Progenitor cell of endocrine pancreas (in vitro differentiated cells): ENCODE measurements at places on chromosomes 7 and 10.

DNA sequence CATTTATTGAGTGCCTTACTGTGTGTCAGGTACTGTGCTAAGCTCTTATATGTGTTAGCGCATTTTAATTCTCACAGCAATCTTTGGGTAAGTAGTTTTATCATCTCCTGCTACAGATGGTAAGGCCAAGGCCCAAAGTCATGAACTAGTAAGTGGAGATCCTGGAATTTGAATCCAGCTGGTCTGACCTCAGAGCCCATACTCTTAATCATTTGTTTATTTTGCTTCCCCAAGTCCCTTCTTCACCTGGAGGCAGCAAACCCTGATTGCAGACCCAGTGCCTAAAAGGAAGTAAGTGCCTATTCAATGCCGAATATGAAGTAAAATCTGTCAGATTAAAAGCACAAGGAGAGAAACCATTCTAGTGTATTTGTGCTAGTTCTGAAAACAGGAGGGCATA, 182.9 kb upstream of the TCF7L2 start:
- peaks cover 13% of the 10 kb centered on the region for H3K36me3 ChIP-seq
- H3K27ac ChIP-seq = no peak overlapping the region
- H3K4me1 ChIP-seq = peaks cover 15% of the 10 kb centered on the region
- DNase-seq = no peak
- no peak overlapping the region for H3K4me3 ChIP-seq

DNA sequence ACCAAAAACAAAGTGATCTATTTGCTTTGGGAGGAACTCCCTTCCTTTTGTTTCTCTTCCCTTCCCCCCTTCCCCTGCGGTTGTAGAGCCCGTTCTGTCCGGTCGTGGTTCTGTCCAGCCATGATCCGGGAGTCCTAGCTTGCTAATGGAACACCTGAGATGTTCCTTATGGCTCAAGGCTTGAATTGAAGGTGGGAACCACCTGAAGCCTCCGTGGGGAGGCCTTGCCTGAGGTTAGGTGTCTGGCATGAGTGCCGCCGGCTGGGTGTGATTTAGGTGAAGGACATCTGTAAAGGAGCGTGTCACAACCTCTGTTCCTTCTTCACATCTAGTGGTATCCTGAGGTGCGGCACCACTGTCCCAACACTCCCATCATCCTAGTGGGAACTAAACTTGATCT, 46.2 kb downstream of the DAGLB start:
- H3K4me1 ChIP-seq = peaks cover 12% of the 10 kb centered on the region
- H3K27ac ChIP-seq = peak overlapping the region; percentile 82
- no peak overlapping the region for H3K4me3 ChIP-seq
- DNase-seq = no peak
- no peaks in the 10 kb centered on the region for H3K27me3 ChIP-seq
- H3K36me3 ChIP-seq = peaks cover 32% of the 10 kb centered on the region

DNA sequence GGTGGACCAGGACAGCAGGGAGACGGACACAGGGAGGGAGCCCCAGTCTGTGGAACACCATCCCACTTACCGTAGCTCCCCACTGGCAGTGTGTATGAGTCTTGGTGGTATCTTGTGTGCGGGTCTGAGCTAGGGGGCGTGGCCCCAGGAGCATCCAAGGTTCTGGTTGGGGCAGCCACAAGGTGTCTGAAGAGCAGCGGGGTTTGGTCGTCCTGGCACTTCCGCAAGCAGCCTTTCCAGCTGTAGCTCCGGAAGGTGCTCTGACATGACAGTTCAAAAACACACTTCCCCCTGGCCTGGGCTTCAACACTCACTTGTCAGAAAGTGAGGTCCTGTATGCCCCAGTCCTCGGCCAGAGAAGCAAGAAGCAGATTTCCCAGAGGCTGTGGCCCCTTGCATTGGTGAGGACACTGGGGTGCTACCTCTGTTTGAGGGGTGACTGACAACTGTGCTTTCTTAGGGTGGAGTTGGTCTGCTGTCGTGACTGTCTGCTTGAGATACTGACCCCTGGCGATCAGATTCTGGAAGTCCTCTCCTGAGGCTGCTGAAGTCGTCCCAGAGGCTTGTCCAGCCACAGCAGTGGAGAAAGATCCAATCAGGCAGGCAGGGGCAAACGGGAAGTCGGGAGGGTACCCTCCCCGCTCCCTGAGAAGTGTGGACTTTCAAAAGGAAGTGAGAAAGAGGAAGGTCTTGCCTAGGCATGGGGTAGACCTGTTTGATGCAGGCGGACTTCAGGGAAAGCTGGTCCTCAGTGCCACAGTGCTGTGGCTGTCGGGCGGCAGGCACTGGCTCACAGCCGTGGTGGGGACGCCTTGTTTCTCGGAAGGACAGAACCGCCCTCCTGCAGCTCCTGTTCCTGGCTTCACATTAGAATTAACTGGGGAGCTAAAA, 51.4 kb upstream of the PFKFB3 start:
- H3K27ac ChIP-seq = no peak overlapping the region
- H3K4me3 ChIP-seq = no peak overlapping the region
- H3K4me1 ChIP-seq = peaks cover 11% of the 10 kb centered on the region
- peaks cover 20% of the 10 kb centered on the region for H3K27me3 ChIP-seq

GRCh38 chr7:87316097-87316700, 29.3 kb upstream of the CROT start:
- H3K4me3 ChIP-seq = no peak overlapping the region
- H3K36me3 ChIP-seq = peaks cover 1% of the 10 kb centered on the region
- DNase-seq = no peak
- H3K27ac ChIP-seq = no peak overlapping the region

- H3K4me1 ChIP-seq = peaks cover 14% of the 10 kb centered on the region
- H3K4me3 ChIP-seq = no peak overlapping the region
- H3K27me3 ChIP-seq = peaks cover 3% of the 10 kb centered on the region
These were observed 35.2 kb downstream of the CCDC71L start for GRCh38 chr7:106625678-106626301.

DNA sequence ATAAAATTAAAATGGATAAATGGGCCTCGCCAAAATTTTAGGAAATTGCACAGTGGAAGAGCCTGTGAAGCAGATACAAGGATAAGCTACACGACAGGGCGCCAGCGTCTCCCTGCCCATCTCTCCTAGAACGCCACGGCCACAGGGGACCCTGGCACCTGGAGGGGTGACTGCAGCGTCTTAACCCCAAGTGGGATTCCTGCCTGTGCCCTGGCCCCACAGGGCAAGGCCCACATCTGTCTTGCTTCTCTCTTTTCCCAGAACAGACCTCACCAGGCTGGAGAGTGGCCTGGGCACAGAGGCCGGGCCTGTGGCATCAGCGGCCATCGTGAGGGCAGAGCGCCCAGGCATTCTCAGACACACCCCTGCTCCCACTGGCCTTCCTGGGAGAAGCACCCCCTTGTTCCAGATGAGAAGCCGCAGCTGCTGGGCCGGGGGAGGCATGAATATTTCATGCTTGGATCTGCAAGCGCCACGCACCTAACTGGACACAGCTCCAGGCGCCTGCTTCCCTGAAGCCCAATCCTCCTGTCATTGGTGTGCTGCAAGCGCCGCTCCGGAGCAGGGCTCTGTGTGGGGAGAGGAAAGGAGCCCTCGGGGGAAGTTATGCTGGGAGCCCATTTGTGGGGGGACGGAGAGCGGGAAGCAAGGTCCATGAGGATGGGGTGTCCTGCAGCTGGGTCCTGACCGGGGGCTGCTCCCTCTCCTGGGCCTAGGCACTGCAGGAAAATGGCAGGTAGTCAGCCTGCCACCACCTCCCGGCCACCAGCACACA, 153.5 kb downstream of the ELFN1 start:
- no peak for DNase-seq
- peak overlapping the region; percentile 92 for H3K27ac ChIP-seq
- no peaks in the 10 kb centered on the region for H3K27me3 ChIP-seq
- H3K4me1 ChIP-seq = peaks cover 33% of the 10 kb centered on the region
- H3K4me3 ChIP-seq = peak overlapping the region; percentile 10

GRCh38 chr7:143411976-143412708, 3.5 kb upstream of the EPHA1 start:
- H3K27ac ChIP-seq = no peak overlapping the region
- no peak overlapping the region for H3K4me3 ChIP-seq
- no peaks in the 10 kb centered on the region for H3K36me3 ChIP-seq
- H3K4me1 ChIP-seq = peaks cover 45% of the 10 kb centered on the region

DNA sequence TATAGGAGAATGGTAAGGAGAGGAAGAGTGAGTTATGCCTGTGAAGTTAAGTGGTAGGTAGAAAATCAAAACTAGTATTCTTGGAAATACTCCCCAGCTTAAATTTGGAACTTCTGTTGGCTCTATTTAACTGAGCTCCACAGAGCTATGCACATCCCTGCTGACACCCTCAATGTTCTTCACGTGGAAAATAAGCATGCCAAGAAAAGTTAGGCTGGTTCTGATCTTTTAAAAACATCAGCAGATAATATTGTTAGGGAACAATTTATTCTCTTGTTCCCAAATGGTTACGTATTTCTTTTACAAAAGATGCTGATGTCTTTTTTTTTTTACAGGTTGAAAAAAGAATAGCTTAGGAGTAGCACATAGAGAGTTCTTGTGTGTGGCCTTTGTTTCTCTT, 111.3 kb downstream of the MKLN1 start:
- DNase-seq = no peak
- no peak overlapping the region for H3K4me3 ChIP-seq
- H3K4me1 ChIP-seq = no peaks in the 10 kb centered on the region
- H3K27ac ChIP-seq = no peak overlapping the region
- no peaks in the 10 kb centered on the region for H3K27me3 ChIP-seq

DNA sequence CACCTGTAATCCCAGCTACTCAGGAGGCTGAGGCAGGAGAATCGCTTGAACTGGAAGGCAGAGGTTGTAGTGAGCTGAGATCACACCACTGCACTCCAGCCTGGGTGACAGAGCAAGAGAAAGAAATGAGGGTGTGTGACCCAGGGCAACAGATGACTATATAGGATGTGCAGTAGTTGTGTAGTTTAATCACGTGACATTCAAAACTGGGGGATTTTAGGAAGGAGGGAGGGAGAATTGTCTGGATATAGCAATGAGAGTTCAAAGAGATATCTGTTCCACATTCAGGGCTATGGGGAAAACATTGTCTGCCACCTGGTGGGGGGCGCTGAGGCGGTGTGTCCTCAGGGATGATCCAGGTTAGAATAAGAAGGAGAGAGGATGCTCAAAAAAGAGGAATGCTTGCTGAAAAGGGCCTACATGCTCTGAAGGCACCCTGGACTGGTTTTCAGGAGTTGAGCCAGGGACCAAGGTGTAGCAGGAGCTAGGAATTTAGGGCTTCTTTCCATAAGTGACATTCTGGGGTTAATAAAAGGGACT, 7.8 kb upstream of the ZYX start:
- no peak overlapping the region for H3K4me3 ChIP-seq
- H3K4me1 ChIP-seq = peaks cover 12% of the 10 kb centered on the region
- H3K27me3 ChIP-seq = peaks cover 15% of the 10 kb centered on the region
- no peak for DNase-seq
- no peaks in the 10 kb centered on the region for H3K36me3 ChIP-seq

DNA sequence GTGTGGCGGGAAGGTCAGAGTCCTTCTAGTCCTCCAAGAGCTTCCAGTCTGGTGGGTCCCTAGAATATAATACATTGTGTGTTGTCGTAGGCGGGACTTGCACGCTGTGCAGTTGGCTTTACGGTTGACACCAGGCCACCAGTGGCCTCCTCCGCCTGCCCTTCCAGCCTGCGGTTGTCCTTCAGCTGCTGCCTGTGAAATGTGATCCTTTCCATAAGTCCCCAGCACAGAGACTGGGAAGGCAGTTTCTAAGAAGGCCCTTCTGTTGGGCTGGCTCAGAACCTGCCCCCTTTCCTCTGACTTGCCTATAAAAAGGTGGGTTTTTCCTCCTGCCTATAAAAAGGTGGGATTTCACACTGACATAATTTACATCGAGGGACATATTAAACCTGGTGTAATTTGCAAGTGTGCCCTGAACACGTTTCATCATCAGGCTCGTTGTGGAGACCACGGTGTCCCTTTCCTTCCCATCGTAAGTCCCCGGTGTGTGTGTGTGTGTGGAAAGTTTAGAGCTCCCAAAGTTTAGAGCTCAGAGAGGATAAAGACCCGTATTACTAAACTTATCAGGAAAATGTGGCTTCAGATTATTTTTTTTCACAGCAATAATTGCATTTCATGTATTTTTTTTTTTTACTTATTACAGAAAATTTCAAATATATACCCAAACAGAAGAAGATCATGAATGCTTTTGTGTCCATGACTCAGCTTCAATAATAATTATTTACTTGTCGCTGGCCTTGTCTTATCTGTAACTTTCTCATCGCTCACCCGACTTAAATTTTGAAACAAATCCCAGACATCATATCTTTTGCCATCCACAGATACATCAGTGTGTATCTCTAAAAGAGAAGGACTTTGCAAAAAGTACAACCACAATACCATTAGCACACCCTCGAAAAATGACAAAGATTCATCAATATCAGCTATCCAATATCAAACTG, 45.1 kb downstream of the CUX1 start:
- H3K27me3 ChIP-seq = no peaks in the 10 kb centered on the region
- no peak for DNase-seq
- H3K4me3 ChIP-seq = no peak overlapping the region
- H3K36me3 ChIP-seq = peaks cover 3% of the 10 kb centered on the region

- no peak for DNase-seq
- H3K4me1 ChIP-seq = peaks cover 53% of the 10 kb centered on the region
- no peak overlapping the region for H3K4me3 ChIP-seq
These were observed 25.6 kb downstream of the CDK14 start for GRCh38 chr7:90621747-90622140.

- peak; percentile 48 for DNase-seq
- peak overlapping the region; percentile 58 for H3K4me3 ChIP-seq
- peaks cover 48% of the 10 kb centered on the region for H3K4me1 ChIP-seq
- H3K27ac ChIP-seq = peak overlapping the region; percentile 98
These were observed 174.8 kb downstream of the KIAA1217 start for GRCh38 chr10:24383681-24384106.

DNA sequence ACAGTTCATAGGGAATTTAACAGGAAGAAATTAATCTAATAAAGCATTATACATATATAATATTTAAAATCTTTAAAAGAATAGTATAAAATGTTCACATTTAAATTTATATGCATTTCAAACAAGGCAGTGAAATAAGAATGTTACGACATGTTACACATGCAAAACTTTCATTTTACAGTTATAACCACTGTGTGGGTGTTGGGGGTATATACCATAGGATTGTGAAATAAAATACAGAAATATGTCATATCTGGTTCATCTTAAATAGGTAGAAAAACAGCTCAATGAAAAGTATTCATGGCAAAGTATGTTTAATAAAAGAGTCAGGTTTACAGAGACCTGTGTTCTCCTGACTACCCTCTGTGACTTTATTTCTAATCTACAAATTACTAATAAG, 45.6 kb downstream of the CHCHD3 start:
- no peak for DNase-seq
- no peaks in the 10 kb centered on the region for H3K4me1 ChIP-seq
- peaks cover 2% of the 10 kb centered on the region for H3K36me3 ChIP-seq
- no peaks in the 10 kb centered on the region for H3K27me3 ChIP-seq
- H3K4me3 ChIP-seq = no peak overlapping the region
- H3K27ac ChIP-seq = no peak overlapping the region
